NCI-H1417 (cell line): ENCODE measurements at places on chromosomes 4 and X.

GRCh38 chrX:120309873-120310705, 1.2 kb downstream of the TMEM255A start:
- DNase-seq, result peak; percentile 42

- no peak for DNase-seq
These were observed 104.7 kb downstream of the NKX6-1 start for GRCh38 chr4:84394386-84394785.

- peak; percentile 26 for DNase-seq
These were observed 14.2 kb downstream of the CPE start for GRCh38 chr4:165393051-165393450.

- DNase-seq, result no peak
These were observed 47.3 kb upstream of the NSG1 start for GRCh38 chr4:4339504-4340085.

DNA sequence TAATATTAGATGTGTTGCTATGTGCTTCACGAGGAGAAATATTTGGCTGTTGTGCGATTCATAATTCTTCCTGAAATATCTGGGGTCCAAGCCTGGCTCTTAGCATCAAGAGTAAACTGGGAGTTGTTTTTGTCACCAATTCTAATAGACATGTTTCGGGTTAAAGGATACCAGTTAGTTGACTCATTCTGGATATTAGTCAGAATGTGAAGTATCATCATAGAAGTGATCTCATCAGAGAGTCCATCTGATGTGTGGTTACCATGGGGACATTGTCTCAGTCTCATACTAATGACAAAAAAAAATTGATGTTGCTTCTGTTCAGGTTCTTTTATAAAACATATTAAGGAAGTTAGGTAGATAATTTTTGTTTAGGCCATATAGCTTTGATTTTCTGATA, 57.2 kb upstream of the MTMR1 start:
- no peak for DNase-seq

DNA sequence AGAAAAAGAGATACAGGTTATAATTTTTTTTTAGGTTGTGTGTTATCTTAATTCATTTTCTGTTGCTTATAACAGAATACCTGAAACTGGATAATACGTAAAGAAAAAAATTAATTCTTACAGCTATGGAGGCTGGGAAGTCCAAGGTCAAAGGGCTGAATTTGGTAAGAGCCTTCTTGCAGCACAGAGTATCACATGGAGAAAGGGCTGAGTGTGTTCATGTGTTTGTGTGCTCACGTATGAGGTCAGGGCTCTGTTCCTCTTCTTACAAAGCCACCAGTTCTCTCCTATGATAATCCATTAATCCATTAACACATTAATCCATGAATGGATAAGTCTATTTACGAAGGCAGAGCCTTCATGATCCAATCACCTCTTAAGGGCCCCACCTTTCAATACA, 8.6 kb upstream of the RAB28 start:
- no peak for DNase-seq

- DNase-seq, result no peak
These were observed 28.7 kb downstream of the C4orf50 start for GRCh38 chr4:5989236-5990225.

DNA sequence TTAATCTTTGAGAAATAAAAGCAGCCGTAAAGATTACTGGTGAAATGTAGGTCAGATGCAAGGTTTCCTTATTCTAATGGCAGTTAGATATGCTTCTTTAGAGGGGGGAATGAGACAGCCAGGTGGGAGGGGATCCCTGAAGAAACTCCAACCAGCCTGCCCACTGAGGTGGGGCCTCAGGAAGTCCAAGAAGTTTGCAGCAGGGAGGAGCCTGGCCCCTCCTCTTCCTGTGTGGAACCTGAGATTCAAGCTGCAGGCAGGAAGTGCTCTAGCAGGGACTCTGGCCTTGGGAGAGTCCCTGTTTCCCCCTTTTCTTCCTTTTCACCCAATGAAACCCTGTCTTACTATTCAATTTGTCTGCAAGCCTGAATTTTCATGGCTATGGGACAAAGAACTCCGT, 101.4 kb upstream of the SLITRK2 start:
- DNase-seq, result no peak

- peak; percentile 49 for DNase-seq
These were observed 824.0 kb downstream of the STIM2 start for GRCh38 chr4:27684610-27685011.

DNA sequence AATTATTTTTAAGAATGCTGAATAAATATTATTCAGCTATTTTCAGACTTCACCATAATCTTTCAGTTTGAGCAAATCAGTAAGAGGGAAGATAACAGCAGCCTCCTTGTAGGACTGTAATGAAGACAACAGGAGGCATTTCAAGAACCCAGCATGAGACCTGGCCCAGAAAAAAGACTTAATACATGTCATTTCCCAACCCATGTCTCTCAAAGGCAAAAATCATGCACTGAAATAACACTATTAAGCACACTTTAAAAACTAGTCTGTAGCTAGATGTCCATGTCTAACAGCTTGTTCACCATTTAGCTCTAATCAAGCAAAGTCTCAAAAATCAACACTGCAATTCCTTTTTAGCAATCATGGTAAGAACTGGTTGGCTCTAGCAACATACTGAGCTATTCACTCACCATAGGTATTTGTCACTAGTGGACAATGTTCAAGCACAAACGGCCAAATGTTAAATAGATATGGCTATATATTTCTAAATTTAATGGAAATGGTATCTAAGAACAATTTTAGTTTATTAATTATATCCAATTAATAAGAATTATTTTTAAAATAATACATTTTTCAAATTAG, 109.9 kb downstream of the WDFY3 start:
- no peak for DNase-seq

GRCh38 chrX:123601437-123601836, 131.4 kb downstream of the THOC2 start:
- no peak for DNase-seq

DNA sequence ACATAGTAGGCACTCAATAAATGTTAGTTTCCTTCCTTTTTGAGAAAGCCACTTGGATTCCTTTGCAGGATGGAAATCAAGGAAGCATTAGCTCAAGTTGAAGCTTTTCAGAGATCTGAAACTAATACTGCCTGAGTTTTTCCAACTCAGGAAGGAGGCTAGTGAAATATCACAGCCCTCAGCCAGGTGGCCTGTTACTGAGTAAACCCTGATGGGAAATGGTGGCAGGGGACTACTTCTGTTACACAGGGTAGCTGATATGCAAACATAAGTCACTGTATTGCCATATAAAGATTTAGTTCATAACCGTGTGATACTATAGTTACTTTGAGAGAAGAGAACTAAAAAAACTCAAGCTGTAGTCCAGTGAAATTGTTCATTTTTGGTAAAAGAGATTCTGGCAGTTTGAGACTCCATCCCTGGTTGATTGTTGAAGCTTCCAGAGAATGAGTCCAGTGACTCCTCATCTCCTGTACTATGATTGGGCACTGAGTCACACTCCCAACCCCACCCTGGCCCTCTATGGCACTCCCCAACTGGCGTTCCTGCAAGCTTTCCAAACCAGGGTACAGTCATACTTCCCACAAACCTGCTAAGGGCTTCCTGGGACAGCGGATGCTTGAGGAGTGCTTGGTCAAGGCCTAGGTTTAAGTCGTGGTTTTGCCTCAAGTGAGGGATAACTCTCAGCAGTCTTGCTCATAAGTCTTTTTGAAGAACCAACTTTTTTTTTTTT, 81.8 kb downstream of the MID1IP1 start:
- no peak for DNase-seq

DNA sequence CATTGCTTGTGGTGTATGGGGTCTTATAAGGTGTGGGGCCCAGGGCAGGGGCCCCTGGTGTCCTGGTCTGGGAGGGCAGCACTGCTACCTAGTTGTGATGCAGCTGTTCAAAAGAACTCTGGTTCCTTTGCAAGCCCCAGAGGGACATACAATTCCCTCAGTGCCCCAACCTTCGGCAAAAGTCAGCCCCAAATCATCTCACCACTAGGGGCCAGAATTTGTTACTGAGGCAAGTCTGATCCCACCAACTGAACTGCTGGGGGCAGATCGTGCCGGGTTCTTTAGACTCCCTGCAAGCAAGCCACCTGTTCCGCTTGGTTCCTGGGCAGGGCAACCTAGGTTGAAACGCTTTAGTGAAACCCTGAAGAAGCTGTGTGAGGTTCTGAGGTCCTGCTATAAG, 180.1 kb upstream of the S100G start:
- DNase-seq, result no peak

DNA sequence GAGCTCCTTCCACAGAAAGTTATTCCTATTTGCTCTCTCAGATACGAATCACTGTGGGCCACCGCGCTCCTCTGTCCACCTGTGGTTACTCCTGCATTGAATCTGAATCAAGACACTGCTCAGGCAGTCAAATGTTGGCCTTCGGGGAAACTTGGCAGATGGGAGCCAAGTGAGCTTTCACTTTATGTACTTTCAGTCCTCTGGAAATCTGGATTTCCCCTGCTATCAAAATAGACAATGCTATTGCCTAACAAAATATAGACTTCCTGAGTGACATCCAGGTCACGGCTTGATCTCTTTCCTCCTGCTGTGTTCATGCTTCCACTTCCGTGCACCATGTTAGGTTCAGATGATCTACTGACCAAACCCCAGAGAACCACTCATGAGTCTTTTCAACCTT, 43.8 kb downstream of the FHL1 start:
- no peak for DNase-seq

DNA sequence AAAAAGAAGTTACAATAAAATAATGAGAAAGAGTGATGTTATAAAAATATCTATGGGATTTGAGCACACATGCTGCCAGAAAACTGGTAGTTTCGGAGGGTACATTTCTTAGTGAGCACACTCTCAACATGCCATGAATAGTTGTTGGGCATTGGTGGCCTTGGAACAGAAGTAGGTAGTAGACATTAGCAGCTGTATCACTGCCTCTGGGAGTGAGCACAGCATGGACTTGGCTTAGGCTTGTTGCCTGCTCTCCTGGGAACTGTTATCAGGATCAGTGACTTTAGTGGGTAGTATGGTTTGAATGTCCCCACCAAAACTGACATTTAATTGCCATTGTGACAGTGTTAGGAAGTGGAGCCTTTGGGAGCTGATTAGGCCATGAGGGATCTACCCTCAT, 13.3 kb upstream of the PDLIM3 start:
- DNase-seq, result no peak

DNA sequence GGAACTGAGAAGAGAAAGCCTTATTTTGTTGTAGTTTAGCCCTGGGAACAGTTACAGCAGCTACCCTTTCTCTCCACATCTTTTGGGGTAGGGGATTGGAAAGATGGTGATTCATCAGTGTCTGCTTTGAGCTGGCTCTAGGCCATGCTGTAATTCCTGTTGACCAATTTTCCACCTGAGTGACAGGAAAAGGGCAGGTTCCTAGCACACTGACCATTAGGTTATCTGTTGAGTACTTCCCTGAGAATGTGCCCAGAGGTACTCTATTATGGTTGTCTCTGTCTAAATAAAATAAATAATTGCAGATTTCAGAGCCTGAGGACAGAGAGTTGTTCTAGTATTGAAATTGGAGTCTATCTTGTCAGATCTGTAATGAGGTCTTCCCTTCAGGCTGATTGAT, 109.0 kb downstream of the ENOX2 start:
- DNase-seq, result peak; percentile 82

GRCh38 chr4:26544421-26544820, 39.5 kb upstream of the TBC1D19 start:
- DNase-seq, result no peak

- DNase-seq, result no peak
These were observed 1352.9 kb downstream of the FSTL5 start for GRCh38 chr4:160810941-160811340.

DNA sequence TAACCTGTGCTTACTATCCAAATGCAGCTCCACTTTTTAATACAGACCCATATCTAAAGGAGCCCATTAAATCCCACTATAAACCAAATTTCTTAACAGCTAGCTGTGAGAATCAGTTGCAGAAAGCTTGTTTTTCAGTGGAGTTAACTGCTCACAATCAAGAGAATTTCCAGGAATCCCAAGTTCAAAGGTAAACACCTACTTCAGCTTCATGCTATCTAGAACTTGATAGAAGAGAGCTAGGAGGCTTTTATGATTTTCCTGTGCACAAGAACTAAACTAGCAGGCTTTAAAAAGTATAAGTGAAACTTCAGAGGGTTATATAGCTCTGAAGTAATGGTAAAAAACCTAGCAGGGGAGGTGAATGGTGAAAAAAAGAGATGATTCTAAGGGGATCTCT, 96.2 kb upstream of the PABPC4L start:
- DNase-seq, result no peak

DNA sequence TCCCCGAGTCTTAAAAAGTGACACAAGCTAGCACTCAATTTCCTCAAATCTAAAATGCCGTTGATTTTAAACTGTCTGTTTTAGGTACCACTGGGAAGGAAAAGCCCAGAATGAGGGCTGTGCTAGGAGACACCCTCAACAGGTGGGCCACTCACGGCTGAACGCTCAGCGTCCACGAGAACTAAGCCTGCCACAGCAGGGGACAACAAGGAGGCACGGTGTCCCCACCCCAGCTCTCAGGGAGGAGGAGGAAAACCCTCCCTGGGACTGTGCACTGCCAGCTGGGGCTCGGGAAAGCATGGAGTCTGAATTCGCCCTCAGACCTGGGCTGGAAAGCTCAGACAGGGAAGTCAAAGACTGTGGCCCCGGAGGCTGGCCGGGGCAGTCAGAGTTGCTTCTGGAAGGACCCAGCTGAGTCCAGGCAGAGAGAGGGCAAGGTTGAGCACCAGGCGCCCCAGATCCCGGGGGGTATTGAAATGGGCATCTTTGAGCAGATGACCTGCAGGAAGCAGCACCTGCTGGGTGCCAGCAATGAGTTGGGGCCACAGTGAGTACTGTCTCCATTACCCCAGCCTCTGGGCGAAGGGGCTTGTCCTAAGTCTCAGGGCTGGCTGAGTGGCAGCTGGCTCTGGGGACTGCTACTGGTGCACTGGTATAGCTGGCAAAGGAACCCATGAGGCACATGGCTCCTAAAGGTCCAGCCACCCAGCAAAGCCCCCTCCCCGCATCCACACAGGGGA, 769 bp upstream of the CPZ start:
- DNase-seq, result no peak

- no peak for DNase-seq
These were observed 290.6 kb upstream of the BOD1L1 start for GRCh38 chr4:13918110-13918509.

GRCh38 chr4:90792696-90793095, 665.5 kb downstream of the CCSER1 start:
- DNase-seq, result no peak

DNA sequence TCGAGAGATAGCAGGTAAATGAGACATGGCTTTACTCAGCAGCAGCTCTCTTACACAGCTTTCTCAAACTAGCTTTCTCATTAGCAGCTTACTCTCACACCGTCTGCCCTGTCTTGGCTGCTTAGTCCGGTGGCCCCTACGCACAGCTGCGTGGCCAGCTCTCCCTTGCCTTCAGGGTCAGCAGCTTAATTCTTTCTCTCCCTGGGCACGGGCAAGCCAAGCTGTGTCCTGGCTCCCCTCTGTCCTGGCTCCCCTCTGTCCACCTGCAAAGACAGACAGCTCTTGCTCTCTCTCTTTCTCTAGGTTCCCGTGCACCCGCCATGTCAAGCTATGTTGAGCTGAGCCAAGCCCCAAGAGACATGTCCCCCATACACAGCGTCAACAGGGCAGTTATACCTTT, 39.4 kb downstream of the ZNF185 start:
- no peak for DNase-seq
